Neural crest cell (in vitro differentiated cells): ENCODE measurements at places on chromosomes 2 and 18. TPM values are rescaled to one million over a fixed set of nuclear protein-coding genes. Genes with fewer than 3 reads are reported as not detected.

DNA sequence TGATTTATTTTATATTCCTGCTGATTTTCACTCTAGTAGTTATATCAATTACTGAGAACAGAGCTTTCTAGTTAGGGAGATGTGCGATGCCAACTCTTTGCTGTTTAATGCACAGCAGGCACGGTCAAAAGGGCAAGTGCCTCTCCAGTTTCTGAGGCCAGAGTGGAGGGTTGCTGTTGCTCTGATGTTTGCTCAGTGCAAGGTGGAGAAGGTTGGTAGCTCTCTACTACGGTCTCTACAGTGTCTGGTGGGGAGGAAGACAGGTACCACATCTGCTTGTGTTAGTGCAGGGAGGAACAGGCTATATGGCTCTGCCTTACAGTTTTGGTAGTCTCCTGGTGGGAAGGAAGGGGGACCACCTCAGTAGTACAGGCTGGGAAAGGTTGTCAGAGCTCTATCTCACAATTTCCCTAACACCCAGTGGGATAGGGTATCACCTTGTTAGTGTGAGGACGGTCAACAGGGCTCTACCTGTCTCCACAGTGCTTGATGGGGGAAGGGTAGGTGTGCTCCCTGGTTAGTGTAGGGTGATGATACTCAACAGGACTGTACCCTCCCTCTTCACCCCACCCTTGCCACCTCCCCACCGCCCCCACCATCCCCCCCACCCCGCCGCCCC lies 85.9 kb downstream of the FANCL start:
- H3K4me3 ChIP-seq: no peak overlapping the region
- no peak for DNase-seq
- H3K27me3 ChIP-seq: no peaks in the 10 kb centered on the region
- H3K36me3 ChIP-seq: peaks cover 22% of the 10 kb centered on the region
- no peak overlapping the region for H3K27ac ChIP-seq

GRCh38 chr2:120912101-120912985 lies 176.7 kb downstream of the GLI2 start:
- DNase-seq: no peak
- H3K27ac ChIP-seq: peak overlapping the region; percentile 57
- H3K4me1 ChIP-seq: peaks cover 47% of the 10 kb centered on the region
- no peak overlapping the region for H3K4me3 ChIP-seq
- no peaks in the 10 kb centered on the region for H3K27me3 ChIP-seq
- no peaks in the 10 kb centered on the region for H3K36me3 ChIP-seq

DNA sequence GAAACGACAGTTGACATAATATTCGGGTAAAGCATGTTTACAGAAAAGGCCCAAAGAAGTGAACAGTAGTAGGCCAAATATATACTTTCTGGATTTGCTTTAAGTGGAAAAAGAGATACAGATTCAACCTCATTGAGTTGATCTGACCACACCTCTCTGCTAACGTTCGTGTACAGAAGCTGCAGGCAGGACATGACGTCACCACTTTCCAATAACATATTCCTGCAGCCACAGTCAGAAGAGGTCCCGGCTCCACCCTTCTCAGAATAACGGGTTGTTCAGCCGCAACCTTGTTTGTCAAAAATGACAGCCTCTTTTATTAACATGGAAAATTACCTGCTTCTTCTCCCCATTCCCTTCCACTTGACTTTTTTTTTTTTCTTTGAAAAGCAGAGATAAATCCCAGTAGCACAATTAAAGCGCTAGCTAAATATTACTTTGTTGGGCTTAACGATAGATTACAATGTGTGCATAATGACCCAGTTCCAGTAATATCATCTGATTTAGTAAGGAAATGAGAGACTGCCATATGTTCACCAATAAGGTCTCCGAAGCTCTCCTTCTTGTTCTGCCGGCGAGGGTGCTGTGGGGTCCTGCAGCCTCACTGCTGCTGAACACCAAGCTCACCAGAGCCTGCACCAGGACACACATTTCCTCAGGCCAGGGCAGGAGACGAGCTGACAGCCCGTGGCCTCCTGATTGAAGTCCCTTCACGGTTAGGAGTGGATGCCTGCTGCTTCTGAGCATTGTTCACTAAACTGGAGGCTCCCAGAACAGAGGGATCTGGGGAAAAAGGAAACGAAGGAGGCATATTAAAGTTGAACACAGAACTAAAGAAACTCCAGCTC lies 451.0 kb upstream of the SALL3 start:
- no peak overlapping the region for H3K27ac ChIP-seq
- H3K4me3 ChIP-seq: no peak overlapping the region
- H3K4me1 ChIP-seq: peaks cover 13% of the 10 kb centered on the region
- H3K27me3 ChIP-seq: peaks cover 2% of the 10 kb centered on the region
- DNase-seq: no peak

GRCh38 chr2:241417626-241418025 lies 61.5 kb downstream of the FARP2 start:
- DNase-seq: no peak
- peaks cover 5% of the 10 kb centered on the region for H3K4me1 ChIP-seq
- H3K27me3 ChIP-seq: no peaks in the 10 kb centered on the region
- H3K27ac ChIP-seq: peak overlapping the region; percentile 65

GRCh38 chr2:223100061-223100511 lies 48.1 kb downstream of the KCNE4 start:
- H3K27me3 ChIP-seq: no peaks in the 10 kb centered on the region
- H3K4me1 ChIP-seq: no peaks in the 10 kb centered on the region
- no peak for DNase-seq
- H3K27ac ChIP-seq: no peak overlapping the region
- no peak overlapping the region for H3K4me3 ChIP-seq
- H3K36me3 ChIP-seq: no peaks in the 10 kb centered on the region

DNA sequence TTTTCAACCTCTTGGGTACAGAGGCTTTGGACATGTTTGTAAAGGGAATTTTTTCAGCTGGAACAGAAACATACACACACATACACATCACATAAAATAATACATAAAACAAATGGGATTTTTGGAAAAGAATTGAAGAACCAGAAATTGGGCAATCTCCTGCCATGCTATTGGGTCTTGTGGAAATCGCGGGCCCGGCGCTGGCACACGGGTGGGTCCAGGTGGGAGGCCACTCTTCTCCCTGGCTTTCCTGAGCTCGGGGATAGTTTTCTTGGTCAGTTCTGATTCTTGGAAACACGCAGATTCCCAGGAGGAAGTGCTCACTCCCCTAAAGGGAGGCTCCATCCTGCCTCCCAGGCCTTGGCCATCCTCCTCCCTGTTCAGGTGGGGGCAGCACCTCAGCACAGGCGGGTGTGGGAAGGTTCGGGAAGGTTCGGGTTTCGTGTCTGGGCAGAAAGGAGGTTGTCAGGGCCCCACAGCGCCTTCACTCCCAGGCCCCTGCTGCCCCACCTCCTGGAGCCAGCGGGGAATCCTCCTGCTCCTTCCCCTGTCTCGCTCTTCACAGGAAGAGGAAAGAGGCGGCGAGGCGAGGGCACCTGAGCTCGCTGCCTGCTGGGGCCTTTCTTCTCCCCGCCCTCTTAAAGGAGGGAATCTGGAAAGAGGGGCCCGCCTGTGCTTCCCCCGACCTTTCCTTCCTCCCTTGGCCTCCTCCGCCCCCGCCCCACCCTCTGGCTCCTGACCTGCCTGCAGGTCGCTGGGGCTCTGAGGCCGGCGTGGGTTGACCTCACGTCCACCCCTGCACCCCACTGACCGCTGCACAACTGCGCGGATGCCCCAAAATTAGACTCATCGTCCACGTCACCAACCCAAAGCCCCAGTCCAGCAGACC lies 97.8 kb upstream of the PXDN start:
- no peak overlapping the region for H3K4me3 ChIP-seq
- H3K27ac ChIP-seq: no peak overlapping the region
- peaks cover 6% of the 10 kb centered on the region for H3K4me1 ChIP-seq
- H3K27me3 ChIP-seq: peaks cover 1% of the 10 kb centered on the region

- no peaks in the 10 kb centered on the region for H3K36me3 ChIP-seq
- no peaks in the 10 kb centered on the region for H3K27me3 ChIP-seq
- DNase-seq: no peak
- peak overlapping the region; percentile 57 for H3K27ac ChIP-seq
- no peak overlapping the region for H3K4me3 ChIP-seq
Observed at GRCh38 chr2:127564429-127565260, 29.2 kb downstream of the MYO7B start.

- peaks cover 36% of the 10 kb centered on the region for H3K36me3 ChIP-seq
- no peak for DNase-seq
- no peaks in the 10 kb centered on the region for H3K27me3 ChIP-seq
- H3K4me1 ChIP-seq: peaks cover 29% of the 10 kb centered on the region
Observed at GRCh38 chr2:239155806-239156480, 244.9 kb downstream of the HDAC4 start.

DNA sequence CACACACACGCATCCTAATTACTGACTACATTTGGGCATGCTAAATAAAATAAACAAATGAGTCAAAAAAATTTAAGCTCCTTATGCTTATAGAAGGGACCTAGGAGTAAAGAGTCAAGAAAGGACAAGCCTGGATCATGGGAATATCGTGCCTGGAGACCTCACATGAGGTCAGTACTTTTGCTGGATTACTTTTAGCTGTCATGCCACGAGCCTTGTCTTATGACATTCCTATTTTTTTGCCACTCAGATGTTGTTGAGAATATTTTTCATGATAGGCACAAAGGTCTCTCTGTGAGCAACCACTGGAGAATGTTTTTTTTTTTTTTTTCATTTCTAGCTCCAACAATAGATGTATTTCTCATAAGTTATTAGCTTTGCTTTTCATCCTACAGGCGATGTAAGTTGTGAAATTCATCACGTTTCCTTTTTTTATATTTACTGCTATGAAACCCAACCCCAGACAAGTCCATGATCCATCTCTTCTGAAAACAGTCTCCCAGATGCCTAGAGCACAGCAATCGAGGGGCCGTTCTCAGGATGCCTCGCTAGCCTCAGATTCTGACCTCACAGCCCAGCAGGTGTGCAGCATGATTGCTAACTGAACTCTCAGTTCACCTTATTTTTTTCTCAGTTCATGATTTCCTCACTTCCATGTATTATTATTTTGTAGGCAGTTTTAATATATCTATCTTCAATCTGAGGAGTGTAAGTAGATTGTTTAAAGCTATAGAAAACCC lies 464.5 kb downstream of the IRS1 start:
- H3K27ac ChIP-seq: no peak overlapping the region
- H3K36me3 ChIP-seq: no peaks in the 10 kb centered on the region
- H3K4me3 ChIP-seq: no peak overlapping the region
- H3K27me3 ChIP-seq: no peaks in the 10 kb centered on the region
- no peak for DNase-seq

GRCh38 chr2:32591669-32592463 lies 36.0 kb upstream of the TTC27 start:
- no peak for DNase-seq
- peaks cover 7% of the 10 kb centered on the region for H3K36me3 ChIP-seq
- H3K27me3 ChIP-seq: no peaks in the 10 kb centered on the region
- H3K4me3 ChIP-seq: no peak overlapping the region

The CHRNG gene
- total RNA-seq: not detected in 2 replicates

The FER1L5 gene
- total RNA-seq: 0.57 and 0.89 TPM in 2 replicates

The ZAP70 gene
- 2.4 and 2.8 TPM in 2 replicates for total RNA-seq
